ENCODE measurements at places on chromosomes 4 and X.

DNA sequence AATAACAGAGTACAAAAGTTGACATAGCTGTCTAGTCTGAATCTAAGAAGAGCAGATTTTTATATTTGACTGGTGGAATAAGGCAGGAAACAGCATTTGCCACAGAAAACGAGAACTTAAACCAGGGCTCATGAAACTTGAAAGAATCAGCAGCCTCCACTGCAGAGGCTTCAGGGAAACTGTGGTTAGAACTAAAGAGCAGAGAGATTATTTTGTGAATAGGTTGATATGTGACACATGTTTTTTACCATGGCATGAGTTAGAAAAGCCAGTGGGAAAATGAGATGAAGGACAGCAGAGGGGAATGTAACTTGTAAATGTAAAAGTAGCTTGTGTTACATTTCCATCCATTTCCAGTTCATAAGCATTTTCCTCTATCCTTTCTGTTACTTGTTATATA, 63.7 kb upstream of the CAMK2D start:
- peak; percentile 41 for DNase-seq

GRCh38 chr4:85028910-85029309, 62.4 kb upstream of the WDFY3 start:
- DNase-seq: no peak

DNA sequence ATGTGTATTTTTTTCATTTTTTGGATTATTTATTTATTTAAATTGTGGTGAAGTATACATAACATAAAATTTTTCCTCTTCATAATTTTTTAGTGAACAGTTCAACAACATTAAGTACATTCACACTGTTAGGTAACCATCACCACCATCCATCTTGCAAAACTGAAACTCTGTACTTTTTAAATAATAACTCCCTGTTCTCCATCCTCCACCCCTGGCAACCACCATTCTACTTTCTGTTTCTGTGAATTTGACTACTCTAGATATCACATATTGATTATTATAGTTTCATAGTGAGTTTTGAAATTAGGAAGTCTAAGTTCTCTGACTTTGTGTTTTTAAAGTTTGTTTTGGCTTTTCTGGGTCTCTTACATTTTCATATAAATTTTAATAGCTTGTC, 89.3 kb upstream of the STX18 start:
- DNase-seq: no peak

GRCh38 chrX:131789664-131790063, 233.4 kb upstream of the STK26 start:
- no peak for DNase-seq

GRCh38 chrX:100070334-100070849, 339.7 kb downstream of the PCDH19 start:
- DNase-seq: no peak

- DNase-seq: no peak
These were observed 43.4 kb downstream of the ZNF182 start for GRCh38 chrX:47960406-47960805.

- DNase-seq: no peak
These were observed 130.0 kb upstream of the MAP9 start for GRCh38 chr4:155506745-155507144.

DNA sequence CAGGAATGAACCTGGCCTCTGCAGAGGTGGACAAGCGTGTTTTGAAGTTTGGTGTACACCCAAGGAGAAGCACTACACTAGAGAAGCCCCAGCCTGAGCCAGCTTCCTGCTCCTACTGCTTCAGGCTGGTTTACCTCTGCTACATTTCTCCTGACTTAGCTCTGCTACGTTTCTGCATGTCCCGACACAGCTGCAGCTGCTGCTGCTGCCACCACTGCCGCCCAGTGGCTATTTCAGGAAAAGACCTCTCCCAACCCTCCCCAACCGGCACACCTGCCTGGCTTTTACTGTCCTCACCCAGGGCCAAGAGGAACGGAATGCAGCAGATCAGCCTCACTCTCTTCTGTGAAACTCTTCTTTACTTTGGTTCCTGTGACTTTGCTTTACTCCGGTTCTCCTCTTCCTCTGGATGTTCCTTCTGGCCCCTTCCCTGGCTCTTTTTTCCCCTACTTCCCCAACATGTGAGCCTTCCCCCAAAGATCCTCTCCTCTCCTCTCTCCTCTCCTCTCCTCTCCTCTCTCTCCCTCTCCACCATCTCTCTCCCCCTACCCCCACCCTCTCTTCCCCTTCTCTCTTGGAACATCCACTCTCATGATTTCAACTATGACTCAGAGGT, 3.1 kb upstream of the P2RY4 start:
- DNase-seq: peak; percentile 47

- no peak for DNase-seq
These were observed 7.0 kb upstream of the CDKN2AIP start for GRCh38 chr4:183437452-183437851.

GRCh38 chrX:136488706-136489105, 959 bp downstream of the BRS3 start:
- DNase-seq: no peak

DNA sequence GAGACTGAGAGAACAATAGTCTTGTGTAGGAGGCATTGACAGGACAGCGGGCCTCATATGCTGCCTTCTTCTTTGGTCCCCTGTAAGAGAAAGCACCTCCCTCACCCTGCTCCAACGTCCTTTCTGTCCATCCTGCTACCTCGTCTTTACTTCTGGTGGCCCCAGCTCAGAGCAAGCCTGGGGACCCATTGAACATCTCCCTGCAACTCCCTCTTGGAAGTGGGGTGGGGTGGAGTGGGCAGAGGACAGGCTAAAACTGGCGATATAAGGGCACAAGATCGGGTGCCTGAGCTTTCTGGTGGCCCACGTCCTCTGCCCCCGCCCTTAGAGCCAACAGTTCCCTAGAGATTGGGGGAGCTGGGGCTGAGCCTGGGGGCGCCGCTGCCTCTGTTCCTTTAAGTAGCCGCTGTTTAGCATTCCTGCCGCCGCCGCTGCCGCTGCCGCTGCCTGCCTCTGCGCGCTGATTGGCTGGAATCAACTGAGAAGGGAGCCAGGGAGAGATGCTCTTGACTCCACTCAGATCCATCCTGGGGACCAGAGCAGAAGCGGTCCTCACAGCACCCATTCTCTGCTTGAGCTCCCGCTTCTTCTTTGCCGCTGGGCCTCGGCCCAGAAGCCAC, at the start of gene DLG3:
DLG3 (plus strand) TSS at position 510 of the 620 bp plus-strand sequence. CDS start 367 bp downstream, outside the sequence.
- DNase-seq: peak; percentile 46

DNA sequence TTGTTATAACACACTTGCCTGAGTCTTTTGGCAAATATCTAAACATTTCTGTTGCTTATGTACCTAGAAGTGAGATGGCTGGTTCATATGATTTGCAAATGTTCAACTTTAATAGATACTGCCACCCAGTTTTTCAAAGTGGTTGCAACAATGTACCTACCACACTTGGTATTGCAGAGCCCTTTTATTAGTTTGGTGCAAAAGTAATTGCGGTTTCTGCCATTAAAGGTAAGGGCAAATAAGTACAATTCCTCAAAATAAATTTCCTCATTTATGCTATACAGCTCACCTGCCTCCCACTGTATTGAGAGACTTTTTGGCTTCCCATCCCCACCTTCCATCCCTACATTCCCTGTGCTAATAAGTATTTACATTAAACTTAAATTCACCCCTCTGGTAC, 47.7 kb upstream of the COL25A1 start:
- DNase-seq: no peak

DNA sequence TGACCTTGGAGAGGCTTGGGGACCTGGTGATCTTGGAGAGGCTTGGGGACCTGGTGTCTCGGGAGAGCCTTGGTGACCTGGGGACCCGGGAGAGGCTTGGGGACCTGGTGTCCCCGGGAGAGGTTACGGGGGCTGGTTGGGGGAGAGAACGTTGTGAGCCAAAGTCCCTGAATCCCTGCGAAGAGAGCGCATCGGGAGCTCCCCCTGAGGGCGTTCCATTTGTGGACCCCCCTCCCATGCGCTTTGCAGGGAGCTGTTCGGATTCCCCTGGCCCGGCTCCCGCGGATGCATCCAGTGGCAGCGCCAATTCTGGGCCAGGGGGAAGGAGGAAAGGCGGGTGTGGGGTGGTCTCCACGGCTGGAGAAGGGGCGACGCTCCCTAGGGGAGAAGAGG, 13.3 kb downstream of the SHOX start:
- no peak for DNase-seq

GRCh38 chr4:14096396-14096965, 469.0 kb upstream of the BOD1L1 start:
- DNase-seq: no peak

- DNase-seq: no peak
These were observed 143.1 kb downstream of the ARSF start for GRCh38 chrX:3184176-3184930.

- no peak for DNase-seq
These were observed 54.8 kb downstream of the CASP6 start for GRCh38 chr4:109648266-109648996.

DNA sequence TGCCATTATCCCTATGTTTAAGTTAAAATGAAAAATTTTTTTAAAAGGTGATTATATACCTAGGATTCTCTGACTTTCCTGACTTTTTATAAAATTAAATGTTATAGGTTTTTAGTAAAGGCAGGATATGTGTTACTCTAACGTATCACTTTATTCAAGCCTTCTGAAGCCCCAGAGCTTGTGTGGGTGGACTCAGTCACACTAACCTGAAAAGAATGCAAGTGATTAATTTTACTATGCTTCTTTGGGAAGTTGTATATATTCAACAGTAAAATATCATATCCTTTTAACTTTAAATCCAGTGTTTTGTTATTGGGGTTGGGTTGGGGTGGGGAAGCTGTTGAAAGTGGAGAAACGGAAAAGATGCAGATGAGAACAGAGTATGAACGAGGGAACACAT, 22.8 kb downstream of the PDLIM3 start:
- DNase-seq: no peak

GRCh38 chrX:97628326-97628725, 744.6 kb downstream of the RPA4 start:
- DNase-seq: no peak

- DNase-seq: no peak
These were observed 82.6 kb downstream of the LUZP4 start for GRCh38 chrX:115372152-115372551.

DNA sequence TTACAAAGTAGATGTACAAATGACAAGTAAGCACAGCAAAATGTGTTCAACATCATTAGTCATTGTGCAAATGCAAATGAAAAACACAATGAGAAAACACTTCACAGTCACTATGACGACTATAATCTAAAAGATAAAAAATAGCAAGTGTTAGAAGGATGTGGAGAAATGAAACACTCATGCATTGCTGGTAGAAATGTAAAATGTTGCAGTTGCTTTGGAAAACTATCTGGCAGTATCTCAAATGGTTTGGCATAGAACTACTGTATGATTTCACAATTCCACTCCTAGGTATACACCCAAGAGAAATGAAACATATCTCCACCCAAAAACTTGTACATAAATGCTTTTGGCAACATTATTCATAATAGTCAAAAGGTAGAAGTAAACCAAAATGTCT, 459.7 kb upstream of the TRAM1L1 start:
- no peak for DNase-seq

- no peak for DNase-seq
These were observed 41.0 kb downstream of the RS1 start for GRCh38 chrX:18630934-18631333.

DNA sequence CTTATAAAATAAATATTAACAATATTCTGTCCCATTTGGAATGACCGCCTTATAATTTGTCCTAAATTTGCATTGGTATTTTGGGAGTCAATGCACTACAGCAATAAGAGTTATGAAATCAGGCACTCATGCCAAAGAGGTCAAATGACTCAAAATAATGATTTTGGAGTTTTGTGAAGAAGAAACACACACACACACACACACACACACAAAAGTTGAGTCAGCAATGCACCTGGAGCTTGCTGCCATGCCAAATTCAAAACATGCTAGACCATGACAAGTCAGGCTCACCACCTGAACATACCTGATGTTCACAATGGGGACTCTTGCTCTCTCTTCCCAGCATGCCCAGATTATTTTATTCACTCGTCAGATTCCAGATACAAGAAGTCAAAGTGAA, 56.7 kb downstream of the PROM1 start:
- DNase-seq: no peak

- DNase-seq: peak; percentile 51
These were observed 409.0 kb downstream of the BCOR start for GRCh38 chrX:39688576-39689375.

GRCh38 chrX:18203631-18204030, 17.1 kb downstream of the BEND2 start:
- DNase-seq: no peak

DNA sequence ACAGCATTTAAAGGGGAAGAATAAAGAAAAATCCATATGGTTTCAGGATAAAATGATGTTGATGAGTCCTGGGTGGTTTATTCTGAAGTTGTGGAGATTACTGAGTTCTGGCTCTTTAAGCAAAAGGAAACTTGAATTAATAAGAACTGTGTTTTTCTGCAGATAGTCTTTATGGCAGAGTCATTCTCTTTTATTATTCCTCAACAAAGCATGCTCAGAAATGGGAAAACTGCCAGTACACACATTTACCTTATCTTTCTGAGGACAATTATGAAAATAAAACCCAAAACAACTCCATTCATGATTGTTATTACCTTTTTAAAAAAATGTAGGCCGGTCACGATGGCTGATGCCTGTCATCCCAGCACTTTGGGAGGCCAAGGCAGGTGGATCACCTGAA, 58.5 kb downstream of the ADD1 start:
- DNase-seq: no peak
